Common myeloid progenitor, CD34-positive (primary cell): ENCODE measurements at places on chromosomes 2 and 18.

- DNase-seq = no peak
Measured at GRCh38 chr2:138329162-138329561, 172.4 kb upstream of the SPOPL start.

GRCh38 chr2:144233317-144233716, 286.6 kb downstream of the ZEB2 start:
- DNase-seq = no peak

GRCh38 chr2:100673691-100674485, 111.1 kb downstream of the PDCL3 start:
- DNase-seq = no peak

DNA sequence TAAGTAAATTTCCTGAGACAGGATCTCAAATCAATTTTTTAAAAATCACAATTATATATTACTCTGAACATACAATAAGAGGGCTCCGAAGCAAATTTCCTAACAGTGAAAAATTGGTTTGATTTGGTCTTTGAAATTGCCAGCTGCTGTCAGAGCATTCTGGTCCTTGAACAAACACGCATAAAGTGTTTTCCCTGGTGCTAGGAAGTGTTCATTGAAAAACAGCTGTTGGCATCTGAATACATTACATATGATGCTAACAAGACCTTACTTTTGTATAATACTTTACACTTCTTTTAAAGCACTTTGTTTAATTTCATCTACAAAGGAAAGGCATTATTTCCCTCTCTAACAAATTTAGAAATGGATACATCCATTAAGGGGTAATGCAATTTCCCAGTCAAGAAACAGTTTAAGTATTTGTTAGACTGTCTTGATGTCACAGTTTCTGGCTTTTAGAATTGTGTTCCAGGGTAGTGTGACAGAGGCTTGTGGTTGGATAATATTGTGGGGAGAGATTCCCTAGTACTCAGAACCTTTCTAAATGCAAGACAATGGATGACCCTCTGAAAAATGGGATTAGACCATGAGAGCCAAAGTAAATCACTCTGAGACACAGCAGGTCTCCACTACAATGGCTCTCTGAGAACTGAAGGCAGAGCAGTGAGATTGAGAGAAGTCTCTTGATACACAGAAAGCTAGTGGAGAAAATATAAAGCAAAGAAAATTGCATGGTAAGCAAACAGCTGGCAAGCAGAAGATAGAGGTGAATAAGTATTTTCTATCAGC, 299.0 kb downstream of the TRIB2 start:
- no peak for DNase-seq
